ENCODE measurements at places on chromosomes 11 and 22. TPM values are rescaled to one million over a fixed set of nuclear protein-coding genes. Genes with fewer than 3 reads are reported as not detected.

The MS4A4A gene
- total RNA-seq: not detected

The KCNE3 gene
- total RNA-seq: 0.55 TPM

The SPON1 gene
- 3.2 TPM for total RNA-seq

The LINC01488 gene
- total RNA-seq: not detected

The OR2AG2 gene
- 0.04 TPM for total RNA-seq

The MYO7A gene
- 0.17 TPM for total RNA-seq

The VPS37C gene
- 27.8 TPM for total RNA-seq

The ANKK1 gene
- total RNA-seq: 0.50 TPM

The NAA40 gene
- 13.8 TPM for total RNA-seq

The OR8A1 gene
- not detected for total RNA-seq

The ASCL2 gene
- not detected for total RNA-seq

The TESMIN gene
- total RNA-seq: 3.8 TPM

The TRPC6 gene
- not detected for total RNA-seq

The COMT gene
- total RNA-seq: 371 TPM

- no peak for DNase-seq
Measured at GRCh38 chr11:41333357-41333756, 126.1 kb downstream of the LRRC4C start.

DNA sequence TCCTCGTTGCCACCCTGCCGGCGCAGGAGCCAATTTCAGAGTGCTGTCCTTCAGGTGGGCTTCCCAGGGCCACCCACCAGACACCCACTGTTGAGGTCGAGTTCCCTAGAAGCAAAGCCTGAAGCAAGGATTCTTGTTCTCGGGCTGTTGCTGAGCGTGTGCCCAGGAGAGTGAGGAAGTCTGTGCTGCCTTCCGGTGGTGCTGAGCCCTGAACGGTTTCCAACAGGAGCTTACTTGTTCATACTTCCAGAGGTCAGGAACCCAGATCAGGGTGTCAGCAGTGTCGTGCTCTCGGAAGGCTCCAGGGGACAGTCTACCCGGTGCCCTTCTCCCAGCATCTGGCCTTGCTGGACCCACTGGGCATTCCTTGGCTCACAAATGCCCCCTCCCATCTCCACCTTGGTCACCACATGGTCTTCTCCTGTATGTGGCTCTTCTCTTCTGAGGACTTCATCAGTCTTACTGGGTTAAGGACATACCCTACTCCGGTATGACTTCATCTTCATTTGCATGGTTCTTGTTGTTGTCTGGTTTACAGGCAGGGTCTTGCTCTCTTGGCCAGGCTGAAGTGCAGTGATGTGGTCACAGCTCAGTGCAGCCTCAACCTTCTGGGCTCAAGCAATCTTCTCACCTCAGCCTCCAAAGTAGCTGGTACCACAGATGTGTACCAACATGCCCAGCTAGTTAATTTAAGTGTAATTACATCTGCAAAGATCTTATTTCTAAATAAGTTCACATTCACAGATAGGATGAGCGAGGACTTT, 11.2 kb downstream of the SLC25A1 start:
- no peak for DNase-seq

DNA sequence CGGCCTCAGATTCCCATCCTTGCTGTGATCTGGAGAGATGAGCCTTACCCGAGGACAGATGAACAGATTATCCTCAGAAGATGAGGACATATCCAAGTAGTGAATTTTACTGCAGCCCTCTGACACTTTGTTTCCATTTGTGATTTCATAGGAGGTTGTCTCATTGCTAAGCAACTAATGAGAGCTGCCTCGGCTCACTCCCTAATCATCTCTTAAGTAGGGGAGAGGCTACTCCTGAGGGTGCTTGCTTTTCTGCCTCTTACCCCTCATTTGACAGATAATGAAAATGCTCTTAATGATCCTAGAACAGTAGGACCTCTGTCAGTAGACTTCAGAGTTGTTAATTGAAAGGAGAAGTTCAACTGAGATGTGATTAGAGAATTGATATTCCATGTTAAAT, 150.9 kb downstream of the TBC1D22A start:
- no peak for DNase-seq

DNA sequence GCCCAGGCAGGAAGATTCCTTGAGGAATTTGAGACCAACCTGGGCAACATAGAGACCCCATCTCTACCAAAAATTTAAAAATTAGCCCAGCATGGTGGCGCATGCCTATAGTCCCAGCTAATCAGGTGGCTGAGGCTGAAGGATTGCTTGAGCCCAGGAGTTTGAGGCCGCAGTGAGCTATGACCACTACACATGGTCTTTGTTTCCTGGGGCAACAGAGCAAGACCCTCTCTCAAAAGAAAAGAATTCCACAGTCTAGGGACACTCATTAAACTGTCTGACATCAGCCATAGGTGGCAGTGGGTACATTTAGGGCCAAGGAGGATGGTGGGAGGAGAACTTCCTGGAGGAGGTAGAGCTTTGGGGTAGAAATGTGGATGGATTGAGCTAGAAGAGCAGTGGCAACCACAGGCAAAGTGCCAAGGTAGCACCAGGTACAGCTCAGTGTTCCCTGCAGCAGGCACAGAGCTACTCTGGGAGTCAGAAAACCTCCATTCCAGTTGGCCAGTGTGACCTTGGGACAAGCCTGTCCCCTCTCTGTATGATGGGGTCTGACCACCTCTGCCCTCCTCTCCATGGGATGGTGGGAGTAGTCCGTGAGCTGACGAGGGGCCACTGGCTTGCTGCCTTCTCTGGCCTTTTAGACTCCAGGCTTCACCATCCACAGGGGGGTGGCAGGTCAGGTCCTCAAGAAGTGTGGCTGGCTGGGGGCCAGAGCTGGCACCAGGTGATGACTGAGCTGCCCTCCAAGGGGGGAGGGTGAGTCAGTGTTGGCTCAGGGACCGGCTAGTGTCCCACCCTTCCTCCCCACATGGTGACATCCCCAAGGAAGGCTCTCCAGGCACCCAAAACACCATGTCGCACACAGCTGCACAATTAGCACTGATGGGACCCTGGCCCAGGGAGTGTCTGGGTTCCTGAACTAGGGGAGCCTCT, 3.7 kb upstream of the CLCF1 start:
- no peak for DNase-seq

GRCh38 chr11:62678433-62678769, 472 bp downstream of the UBXN1 start:
- no peak for DNase-seq

GRCh38 chr22:39467390-39467895, 10.6 kb downstream of the MGAT3 start:
- DNase-seq: no peak

DNA sequence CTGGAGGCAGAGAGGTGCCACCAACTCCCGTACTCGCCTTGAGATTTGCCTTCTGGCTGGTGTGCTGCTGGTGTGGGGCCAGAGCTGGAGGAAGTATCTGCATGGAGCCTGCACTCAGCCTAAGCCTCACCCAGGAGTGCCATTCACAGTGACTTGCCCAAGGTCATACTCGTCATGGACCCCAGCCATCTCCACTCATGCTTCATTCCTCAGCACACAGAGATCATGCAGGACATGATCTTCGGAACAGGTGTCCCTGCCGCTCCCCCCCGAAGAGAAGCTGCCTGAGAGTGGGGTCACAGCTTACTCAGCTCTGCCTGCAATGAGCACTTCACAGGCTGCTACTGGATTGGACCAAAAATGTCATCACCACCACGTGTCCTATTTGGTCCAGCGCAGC, 49.0 kb downstream of the PC start:
- no peak for DNase-seq

DNA sequence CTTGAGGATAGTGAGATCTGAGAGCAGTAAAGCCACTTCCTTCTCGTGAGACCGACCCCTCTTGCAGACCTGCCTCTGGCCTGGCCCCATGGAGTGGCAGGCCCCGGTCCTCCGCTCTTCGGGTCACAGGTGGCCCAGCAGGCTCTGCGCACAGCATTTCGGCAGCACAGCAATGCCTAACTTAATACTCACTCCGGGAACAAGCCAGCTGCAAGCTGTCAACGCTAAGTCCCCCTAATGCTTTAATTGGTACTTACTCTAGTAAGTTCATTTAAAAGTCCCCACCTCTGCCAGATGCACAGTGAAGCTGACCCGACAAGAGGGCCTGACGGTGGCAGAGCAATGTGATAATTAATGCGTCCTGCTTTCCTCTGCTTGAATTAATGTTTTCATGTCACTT, 349.3 kb upstream of the B3GAT1 start:
- DNase-seq: no peak

DNA sequence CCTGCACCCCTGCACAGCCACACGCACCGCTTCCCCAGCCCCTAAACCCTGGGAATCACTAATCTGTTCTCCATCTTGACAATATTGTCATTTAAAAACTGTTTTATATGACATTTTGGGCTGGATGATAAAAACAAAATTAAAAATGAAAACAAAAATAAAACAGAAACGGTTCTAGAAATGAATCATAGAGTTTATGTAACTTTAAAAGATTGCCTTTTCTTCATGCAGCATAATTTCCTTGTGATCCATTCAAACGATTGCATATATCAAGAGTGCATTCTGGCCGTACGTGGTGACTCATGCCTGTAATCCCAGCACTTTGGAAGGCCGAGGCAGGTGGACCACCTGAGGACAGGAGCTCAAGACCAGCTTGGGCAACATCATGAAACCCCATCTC, 6.6 kb upstream of the FAM118A start:
- DNase-seq: no peak

- DNase-seq: no peak
Measured at GRCh38 chr11:40679276-40679675, 780.2 kb downstream of the LRRC4C start.

DNA sequence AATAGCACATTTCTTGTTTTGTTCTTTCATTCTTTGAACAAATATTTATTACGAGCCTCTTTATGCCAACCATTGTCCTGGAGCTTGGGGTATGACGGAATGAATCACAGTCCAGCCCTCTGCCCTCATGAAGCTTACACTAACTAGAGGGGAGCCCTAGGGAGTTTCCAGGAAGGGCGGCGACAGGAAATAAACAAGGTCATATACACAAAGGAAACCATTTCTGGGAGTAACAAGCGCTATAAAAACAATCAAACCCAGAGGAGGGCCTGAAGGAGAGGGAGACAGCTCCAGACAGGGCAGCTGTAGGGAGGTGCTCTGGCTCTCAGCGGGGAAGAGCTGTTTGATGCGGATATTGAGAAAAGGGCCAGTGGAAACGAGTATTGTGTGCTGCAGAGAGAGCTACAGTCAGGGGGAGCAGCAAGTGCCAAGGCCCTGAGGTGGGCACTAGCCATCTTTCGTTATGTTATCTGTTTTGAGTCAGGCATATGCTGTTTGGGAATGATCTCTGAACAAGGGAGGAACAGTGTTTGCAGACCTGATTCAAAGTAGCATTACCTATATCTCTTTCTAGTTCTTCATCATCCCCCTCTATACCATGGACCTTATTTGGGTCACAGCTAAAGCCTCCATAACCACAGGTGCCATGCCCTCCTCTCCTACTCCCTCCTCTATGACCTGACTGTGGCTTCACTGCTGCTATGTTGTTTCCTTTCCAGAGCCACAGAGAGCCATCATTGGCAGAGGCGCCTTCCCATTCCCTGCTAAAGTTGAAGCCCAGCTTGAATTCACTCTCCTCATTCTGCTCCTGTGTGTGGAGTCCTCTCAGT, 15.3 kb upstream of the ZBTB16 start:
- DNase-seq: no peak

DNA sequence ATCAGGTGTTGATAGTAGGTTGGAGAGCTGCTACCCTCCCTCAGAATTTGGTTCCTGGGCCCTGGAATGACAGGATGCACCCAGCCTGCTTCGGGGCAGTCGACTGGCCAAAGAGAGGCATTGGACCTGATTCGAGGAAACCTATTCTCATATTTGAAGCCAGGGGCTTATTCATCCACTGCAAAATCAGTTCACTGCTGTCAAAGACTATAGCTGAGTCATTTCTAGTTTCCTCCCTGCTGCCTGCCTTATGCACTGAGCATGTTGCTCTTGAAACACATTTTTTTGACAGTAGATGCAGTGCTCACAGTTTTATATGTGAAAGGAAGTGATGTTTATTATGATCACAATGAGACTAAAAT, 565.4 kb downstream of the ETS1 start:
- no peak for DNase-seq

GRCh38 chr22:25361899-25362214, 142.4 kb downstream of the CRYBB2 start:
- DNase-seq: no peak

DNA sequence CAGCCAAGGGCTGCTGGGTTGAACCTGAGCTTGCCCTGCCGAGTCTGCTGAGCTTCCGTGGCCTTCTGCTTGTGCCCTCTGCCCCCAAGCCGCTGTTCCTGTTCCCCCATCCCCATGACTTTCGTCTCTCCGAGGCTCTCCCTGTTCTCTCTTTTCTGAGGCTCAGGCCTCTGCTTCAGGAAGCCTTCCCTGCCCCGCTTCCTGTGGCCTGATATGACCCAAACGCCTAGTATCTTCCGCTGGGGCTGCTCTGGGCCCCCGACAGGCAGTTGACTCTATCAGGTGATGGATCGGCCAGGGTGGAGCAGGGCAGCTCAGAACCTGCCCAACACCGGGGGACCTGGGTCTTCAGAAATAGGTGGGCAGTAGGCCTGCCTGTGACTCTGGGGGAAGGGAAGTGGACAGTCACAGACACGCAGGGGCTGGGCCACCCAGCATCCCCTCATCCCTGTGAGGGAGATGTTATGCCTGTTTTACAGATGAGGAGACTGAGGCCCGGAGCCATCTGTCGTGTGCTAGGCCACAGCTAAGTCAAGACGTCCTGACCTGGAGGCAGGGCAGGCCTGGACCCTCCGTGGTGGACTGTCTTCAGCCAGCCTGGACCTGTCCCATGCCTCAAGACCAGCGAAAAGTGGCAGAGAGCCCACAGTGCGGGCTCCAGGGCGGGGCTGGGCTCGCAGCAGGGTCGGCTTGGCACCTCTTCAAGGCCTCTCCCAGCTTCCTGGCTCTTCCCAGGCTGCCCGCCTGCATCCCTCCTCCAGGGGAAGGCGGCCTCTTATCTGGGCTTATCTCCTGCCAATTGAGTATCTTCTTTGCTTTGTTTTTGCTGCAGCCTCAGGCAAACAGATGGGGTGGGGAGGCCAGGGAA, 16.2 kb downstream of the BAD start:
- no peak for DNase-seq

- DNase-seq: no peak
Measured at GRCh38 chr22:48546653-48547424, 1280.8 kb downstream of the BRD1 start.

DNA sequence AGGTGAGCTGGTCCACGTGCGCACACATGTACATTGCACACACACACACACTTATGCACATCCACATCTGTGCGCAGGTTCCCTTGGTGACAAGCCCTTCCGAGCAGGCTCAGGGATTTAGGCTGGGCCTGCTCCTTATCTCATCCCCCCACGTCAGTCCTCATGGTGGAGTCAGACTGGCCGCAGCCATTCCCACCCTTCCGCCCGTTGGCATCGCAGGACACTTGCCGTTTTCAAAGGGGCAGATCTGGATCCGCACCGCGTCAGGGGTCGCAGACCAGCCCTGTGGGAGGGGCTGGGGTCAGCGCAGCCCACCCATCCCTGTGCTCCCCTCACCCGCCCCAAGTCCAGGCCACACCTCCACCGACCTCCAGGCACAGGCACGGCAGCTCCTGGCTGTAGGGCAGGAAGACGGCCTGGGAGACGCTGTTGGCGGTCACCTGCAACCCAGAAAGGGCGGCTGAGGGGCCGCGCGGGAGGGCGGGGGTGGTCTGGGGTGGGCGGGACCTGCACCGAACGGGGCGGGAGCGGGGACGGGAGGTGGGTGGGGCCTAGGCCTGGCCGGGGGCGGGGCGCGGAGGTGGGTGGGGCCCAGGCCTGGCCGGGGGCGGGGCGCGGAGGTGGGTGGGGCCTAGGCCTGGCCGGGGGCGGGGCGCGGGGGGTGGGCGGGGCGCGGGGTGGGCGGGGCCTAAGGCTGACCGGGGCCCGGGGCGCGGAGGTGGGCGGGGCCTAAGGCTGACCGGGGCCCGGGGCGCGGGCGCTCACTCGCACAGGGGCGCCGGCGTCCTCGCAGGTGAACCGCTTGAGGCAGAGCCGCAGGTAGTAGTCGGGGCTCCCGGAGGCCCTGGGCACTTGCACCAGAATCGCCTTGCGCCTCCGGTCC, 13.3 kb downstream of the IL17REL start:
- no peak for DNase-seq

Measured in kidney epithelial cell (primary cell).